Neural crest cell (in vitro differentiated cells): ENCODE measurements at places on chromosomes 11 and 22. TPM values are rescaled to one million over a fixed set of nuclear protein-coding genes. Genes with fewer than 3 reads are reported as not detected.

GRCh38 chr11:3958281-3958680 is 102.8 kb downstream of the STIM1 start:
- DNase-seq = no peak

- no peak for DNase-seq
These were observed 35.9 kb downstream of the CTTN start for GRCh38 chr11:70433966-70434812.

TBX1 gene
- total RNA-seq = not detected in 2 replicates

GRCh38 chr11:45622861-45623260 is 42.6 kb downstream of the CHST1 start:
- DNase-seq = no peak

WBP2NL gene
- total RNA-seq = not detected in 2 replicates

- no peak for DNase-seq
These were observed 73.0 kb upstream of the PAX6 start for GRCh38 chr11:31884080-31884479.

- DNase-seq = no peak
These were observed 59.7 kb downstream of the MICAL3 start for GRCh38 chr22:17964643-17965042.

- no peak for DNase-seq
These were observed 62.1 kb downstream of the ARHGAP8 start for GRCh38 chr22:44814266-44815098.

GNB1L gene
- total RNA-seq = 12.1 and 13.8 TPM in 2 replicates

- peak; percentile 55 for DNase-seq
These were observed at the start of gene CECR2 for GRCh38 chr22:17369439-17370025. Gene CECR2 (plus strand): TSS chr22:17369460. CDS start chr22:17369784, 324 bp downstream.

DNA sequence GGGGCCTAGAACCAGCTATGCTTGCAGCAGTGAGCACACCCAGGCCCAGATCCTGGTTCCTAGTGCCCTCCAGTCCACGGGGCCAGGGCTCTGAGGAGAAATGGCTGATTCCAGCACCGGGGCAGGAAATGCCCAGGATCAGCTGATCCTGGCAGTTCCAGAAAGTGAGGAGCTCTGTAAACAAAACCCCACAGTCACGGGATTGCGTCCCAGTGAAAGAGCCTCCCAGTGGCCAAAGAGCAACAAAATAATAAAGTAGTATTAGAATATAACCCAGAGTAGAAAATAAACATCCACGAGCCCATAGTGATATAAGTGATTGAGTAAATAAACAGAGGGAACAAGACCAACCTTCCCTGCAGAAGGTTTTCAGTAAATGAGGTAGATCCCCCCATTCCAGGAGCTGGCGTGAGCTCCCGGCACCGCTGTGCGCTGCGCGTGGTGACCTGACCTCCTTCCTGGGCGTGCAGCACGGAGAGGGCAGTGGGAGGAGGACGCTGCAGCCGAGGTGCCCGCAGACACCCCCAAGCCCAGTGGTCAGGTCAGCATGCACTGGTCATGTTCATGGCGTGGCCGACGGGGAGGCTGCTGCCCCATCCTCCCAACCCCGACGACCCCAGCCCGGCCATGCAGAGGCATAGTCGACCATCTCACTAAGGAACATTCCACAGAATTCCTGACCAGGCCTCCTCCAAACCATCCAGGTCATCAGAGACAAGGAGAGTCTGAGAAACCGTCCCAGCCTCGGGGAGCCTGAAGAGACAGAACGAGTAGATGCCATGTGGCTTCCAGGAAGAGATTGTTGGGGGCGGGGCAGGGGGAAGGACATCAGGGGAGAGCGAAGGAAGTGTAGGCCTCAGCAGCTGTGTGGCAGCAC is 19.8 kb downstream of the PTDSS2 start:
- DNase-seq = no peak

DNA sequence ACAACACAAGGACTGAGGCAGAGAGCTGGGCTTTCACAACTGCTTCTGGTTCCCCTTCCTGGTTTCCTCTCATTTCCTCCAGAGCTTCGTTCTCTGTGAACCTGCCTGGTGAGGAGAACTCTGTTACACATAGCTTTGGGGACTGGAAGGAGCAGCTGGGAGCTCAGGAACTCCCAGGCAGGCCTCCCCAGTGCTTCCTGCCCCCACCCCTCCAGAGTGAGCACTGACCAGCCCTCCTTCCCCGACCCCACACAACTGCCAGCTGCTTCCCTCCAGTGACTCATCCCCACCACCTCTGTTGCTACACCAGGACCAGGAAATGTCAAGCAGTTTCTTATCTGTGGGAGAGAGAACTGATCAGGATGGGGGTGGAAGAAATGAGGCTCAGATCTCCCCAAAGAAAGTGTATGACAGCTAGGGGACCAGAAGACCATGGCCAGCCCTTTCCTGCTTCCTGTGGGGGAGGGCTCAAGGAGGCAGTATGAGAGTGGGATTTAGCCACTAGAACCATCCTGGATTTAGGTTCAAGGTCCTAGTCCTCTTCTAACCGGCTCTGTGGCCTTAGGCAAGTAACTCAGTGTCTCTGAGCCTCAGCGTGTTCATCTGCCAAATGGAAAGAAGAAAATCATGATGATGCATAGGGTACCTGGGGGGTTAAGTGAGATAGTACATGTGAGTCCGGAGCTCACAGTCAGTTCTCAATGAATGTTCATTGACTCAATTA is 4.5 kb upstream of the TP53I11 start:
- DNase-seq = no peak

DNA sequence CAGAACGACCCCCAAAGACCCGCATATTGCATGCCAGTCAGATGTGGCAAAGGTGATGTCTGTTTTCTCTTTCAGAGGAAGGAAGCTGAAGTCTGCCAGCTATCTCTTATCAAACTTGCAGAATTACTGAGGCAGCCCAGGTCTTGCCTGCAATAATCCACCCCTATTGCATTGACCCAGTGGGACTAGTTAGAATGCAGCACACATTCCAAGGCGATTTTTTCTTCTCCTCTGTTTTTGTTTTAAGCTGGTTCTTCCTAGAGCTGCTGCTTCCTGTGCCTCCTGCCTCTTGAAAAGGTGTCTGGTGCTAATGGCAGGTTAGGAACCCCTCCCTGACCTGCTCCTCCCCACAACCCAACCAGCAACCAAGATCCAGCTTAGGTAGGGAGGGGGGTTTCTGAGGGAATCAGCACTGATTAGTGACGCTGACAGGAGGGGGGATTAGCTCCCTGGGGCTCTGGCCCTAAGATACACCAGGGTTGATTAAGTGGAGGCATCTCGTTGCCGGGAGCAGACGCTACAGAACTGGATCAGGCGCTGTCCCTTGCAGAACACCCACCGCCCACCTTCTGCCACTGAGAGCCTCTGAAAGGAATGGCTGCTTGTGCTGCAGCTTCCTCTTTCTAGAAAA is 2.8 kb downstream of the NTM start:
- DNase-seq = no peak

GRCh38 chr11:5118893-5119292 is 19.3 kb downstream of the OR52A5 start:
- no peak for DNase-seq

DNA sequence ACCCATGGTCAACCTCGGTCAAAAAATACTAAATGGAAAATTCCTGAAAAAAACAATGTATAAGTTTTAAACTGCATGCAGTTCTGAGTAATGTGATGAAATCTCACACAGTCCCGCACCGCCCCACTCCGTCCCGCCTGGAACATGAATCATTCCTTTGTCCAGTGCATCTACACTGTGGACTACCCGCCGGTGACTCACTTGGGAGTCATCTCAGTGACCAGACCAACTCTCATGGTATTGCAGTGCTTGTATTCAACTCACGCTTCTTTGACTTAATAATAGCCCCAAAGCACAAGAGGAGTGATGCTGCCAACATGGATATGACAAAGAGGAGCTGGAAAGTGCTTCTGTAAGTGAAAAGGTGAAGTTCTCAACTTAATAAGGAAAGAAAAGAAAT is 48.8 kb downstream of the ARHGAP32 start:
- DNase-seq = peak; percentile 32

SYT9 gene
- total RNA-seq = 0.72 and 1.2 TPM in 2 replicates

KMT5B gene
- 42.7 and 43.7 TPM in 2 replicates for total RNA-seq

ANKK1 gene
- total RNA-seq = 0.09 TPM in 1 of 2 replicates, not detected in the other

DNA sequence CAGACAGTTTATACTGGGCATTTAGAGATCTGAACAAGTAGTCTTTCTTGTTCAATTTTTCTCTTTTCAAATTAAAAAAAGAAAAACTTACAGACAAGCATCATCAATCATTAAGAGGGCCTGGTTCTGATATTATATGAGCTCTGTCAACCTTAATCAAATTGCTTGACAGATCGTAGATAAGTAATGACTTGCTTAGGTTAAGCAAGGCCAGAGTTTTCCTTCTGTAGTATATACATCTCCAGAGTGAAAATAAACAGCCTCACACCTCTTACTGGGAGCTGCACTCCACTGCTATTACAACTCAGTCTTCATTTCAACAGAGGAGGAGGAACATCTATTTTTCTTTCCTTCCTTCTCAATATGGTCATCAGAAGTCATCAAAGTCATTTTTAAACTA is 13.5 kb downstream of the CDON start:
- DNase-seq = no peak

DNA sequence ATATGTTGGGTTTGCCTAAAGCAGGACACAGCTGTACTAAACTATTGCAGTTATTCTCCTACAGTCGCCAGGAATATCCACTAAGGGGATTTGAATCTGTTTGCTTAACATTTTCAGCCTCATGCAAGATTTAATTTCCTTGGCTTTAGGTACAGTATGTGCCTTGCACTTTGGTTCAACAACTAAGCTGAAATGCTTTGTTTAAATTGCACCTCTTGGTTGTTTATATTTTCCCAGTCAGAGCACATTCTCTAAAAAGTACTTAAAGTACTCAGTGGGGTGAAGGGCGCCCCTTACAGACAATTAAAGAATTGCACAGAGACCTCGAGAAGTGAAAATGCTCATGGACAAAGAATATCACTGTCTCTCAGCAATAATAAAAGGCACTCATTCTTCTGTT is 107.8 kb upstream of the MTNR1B start:
- DNase-seq = no peak

DNA sequence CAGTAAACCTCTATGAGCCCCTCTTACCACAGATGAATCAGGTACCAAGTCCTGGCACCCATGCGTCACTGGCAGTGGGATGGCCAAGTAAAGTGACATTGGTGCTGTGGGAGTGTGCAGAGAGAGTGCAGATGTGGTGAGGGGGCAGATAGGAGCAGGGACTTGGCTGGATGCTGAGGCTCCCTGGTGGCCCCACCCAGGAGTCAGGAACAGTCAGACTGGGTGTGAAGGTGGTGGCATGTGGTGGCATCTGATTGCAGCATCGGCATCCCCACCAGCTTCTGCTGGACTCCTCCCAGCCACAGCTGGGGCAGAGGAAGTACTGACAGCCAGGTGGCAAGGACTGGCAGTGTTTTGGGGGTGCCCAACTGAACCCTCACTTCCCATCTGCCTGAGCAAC is 11.4 kb downstream of the DGAT2 start:
- no peak for DNase-seq

CABP4 gene
- total RNA-seq = not detected in 2 replicates

PRDM11 gene
- 13.1 and 15.2 TPM in 2 replicates for total RNA-seq

ZBTB16 gene
- 36.6 and 39.4 TPM in 2 replicates for total RNA-seq

DNA sequence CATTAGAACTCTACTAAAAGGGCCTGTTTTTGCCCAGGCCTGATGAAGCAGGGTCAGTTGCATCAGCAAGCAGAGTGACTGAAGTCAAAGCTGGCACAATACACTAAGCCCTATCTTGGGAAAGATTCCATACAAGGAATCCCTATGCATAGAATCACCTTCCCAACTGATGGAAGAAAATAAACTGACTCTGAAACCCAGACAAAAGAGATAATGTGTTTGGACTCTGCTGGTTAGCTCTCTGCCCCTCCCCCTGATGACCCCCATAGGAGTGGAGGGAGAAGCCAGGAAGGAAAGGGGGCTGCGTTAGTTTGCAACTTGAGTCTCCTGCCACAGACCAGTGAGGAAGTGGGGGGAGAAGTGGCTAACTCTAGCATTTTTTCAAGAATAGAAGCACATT is 32.9 kb downstream of the GALNT18 start:
- no peak for DNase-seq

GRCh38 chr22:32950366-32950765 is 107.8 kb downstream of the SYN3 start:
- DNase-seq = no peak

DNA sequence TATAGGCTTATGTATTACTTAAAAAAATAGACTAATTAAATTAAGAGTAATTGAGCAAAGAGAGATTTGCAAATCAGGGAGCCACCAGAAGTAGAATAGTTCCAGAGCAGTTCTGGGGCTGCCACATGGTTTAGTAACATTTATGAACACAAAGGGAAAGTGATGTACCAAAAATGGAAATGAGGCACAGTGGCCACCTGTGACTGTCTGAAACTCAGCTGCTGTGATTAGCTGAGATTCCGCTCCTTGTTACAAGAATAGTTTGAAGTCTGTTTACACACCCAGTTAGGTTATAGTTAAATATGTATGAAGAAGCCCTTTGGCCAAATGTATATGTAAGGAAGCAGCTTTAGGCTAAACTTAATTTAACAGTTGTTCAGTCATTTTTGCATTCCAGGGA is 901.5 kb upstream of the CHORDC1 start:
- DNase-seq = no peak

LRP5 gene
- total RNA-seq = 43.4 and 44.3 TPM in 2 replicates

LRRC56 gene
- total RNA-seq = 2.1 and 2.4 TPM in 2 replicates

APOA5 gene
- not detected in 2 replicates for total RNA-seq

DNA sequence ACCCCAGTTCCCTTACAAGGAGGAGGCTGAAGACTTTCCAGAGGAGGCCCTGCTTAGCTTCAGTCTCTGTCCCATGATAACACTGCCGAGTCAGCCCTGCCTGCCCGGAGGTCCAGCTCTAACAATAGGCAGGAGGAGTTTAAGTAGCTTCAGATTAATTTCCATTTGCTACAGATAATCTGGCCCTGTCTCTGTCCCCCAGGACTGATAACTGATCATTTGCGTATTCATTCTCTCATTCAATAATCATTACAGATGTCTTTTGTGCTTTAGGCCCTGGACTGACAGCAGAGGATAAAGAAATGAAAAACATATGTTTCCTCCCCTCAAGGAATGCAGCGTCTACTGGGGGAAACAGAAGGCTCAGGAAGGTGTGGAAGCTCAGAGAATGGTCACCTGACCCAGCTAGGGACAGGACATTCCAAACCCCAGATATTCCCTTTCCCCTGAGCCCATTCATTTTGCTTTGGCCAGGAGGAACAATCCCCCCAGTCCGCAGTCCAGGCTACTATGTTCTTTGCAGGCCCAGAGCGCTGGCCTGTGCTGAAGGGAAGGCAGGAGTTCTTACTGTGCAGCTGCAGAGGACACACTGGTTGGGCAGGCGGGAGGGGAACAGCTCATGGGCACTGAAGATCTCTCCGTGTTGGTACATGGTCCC is 20.8 kb downstream of the CHRDL2 start:
- DNase-seq = no peak

KCNE3 gene
- 2.2 and 2.6 TPM in 2 replicates for total RNA-seq

DNA sequence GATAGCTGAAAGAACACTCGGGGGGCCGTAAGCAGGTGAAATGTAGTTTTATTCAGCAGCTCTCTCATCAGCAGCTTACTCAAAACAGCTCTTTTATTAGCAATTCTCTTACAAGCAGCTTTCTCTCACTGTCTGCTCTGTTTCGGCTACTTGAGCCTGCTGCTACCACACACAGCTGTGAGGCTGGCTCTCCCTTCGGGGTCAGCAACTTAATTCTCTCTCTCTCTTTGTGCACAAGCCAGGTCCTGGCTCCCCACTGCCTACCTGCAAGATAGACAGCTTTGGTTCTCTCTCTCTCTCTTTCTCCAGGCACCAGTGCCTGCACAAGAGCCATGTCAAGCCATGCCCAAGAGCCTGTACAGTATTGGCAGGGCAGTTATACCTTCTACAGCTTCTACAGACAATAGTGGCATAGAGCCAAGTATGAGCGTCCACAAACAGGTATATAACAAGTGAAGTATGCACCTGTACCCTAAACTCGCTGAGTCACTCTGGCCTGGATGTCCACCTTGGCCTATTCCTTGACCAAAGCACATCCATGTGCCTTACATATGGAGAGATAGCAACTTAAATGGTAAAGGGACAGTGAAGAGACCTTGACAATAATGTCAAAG is 110.8 kb downstream of the MTNR1B start:
- no peak for DNase-seq
